ENCODE measurements at places on chromosomes 1 and 21.

GRCh38 chr1:237199026-237199425, 157.0 kb downstream of the RYR2 start:
- no peak for DNase-seq

DNA sequence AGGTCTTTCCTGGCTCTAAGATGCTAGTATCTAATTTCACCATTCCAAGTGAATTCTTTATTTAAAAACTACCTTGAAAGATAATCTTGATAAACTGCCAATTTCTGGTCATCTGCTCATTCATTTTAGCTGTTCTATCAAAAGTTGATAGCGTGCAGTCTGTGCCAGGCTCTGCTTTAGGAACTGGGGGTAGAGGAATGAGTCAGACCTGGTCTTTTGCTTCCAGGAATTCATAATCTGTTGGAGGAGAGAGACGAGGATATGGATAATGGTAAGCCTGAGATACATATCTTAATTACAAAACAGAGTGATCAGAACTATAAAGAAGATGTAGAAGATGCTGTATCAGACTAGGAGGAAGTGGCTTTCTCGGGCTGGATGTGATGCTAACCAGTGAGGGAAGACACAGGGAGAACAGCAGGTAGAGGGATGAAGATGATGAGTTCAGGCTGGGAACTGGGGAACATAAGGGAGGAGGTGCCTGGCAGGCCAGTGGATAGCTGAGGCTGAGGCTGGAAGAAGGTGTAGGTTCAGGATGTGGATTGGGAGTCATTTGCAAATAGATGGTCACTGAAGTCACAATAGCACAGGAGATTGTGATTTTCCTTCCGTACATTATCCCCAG, 12.3 kb upstream of the PHC2 start:
- no peak for DNase-seq

DNA sequence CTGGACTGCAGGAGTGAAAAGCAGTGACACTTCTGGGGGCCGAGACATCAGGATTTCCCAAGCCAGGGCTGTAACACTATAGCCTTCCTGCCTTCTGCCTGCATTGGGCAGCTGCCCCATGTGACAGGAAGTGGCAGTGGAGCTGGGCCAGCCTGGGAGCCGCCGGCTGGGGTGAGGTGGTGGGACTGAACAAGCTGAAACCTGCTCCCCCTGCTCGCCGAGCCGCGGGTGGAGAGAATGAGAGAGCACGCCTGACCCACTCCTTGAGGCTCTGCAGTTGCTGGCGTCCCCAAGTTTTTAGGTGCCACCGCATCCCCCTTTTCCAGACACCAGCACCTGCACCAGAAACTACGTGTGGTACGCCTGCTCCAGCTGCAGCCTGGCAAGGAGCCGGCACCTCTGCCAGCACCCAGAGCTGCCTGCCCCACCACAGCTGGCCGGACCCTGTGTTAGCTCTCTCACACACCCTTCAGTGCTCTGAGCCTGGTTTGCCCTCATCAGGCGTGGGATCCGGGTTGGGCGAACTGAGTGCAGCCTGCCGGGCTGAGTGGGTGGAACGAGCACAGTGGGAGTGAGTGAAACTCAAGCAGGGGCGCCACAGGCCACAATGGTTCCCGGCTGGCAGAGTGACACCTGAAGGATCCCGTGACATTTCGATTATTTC, 119.4 kb downstream of the AKT3 start:
- DNase-seq = no peak

DNA sequence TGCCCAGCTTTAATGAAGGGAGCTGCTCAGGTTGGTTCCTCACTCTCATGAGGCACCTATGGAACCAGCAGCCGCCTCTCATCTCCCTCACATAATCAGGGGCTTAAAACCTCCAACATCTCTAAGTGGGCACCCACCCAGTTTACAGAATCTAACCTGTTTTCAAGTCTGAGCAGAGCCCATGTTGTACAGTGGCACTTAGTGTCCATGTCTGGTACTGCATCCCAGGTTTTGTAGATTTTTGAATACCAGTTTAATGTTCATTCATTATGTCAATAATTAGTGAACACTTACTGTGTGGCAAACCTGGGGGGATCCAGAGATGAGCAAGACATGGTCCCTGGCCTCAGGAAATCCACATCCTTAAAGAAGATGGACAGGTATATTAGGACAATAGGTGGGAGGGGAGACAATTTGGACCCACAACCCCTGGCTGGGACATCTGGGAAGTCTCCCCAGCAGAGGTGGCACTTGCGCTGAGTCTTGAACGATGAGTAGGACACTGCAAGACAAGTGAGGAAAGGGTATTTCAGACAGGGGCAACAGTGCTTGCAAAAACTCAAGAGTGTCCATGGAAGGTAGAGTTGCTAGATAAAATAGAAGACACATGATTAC, 83.3 kb downstream of the LACTBL1 start:
- DNase-seq = no peak

DNA sequence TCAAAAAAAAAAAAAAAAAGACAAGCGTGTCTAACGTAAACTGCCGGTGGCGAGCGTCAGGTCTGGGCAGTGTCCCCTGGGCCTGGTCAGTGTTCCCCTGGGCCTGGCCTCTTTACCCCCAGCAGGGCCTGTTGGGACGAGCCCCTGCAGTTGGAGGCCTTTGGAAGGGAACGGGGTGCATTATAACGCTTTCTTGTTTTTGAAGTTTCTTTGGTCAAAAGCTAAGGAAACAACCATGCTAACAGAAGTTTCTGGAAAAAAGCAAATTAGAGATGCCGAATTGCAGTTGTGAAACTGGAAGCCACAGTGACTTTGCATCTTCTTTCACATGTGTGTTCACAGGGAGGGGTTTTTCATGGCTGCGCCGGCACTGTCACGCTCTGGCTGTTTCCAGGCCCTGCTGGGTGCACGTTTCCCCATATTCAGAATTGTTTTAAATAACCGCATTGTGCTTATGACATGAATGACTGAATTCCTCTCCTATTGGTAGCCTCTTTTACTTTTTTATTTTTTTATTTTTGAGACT, 16.0 kb downstream of the RRP1 start:
- no peak for DNase-seq

GRCh38 chr1:156316909-156317308, 17.8 kb upstream of the VHLL start:
- DNase-seq = no peak

- no peak for DNase-seq
Observed at GRCh38 chr1:220330265-220330664, 58.0 kb upstream of the RAB3GAP2 start.

DNA sequence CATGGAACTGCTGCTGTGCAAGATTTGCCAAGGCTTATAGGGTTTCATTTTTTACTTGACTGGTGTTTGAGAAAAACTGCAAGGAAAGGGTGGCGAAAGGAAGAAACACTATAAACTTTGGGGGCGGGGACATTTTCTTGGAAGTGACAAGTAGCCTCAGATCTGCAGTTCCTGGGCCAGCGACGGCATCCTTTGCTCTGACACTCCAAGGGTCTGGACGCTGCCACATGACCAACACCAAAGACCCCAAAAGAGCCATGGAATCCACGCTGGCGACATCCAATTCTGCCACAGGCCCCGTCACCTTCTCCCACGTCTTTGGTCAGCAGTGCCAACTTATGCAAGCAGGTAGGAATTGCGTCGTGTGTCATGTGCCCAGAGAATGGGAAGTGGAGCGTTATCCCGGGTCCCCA, 193.4 kb downstream of the PRDM2 start:
- no peak for DNase-seq

DNA sequence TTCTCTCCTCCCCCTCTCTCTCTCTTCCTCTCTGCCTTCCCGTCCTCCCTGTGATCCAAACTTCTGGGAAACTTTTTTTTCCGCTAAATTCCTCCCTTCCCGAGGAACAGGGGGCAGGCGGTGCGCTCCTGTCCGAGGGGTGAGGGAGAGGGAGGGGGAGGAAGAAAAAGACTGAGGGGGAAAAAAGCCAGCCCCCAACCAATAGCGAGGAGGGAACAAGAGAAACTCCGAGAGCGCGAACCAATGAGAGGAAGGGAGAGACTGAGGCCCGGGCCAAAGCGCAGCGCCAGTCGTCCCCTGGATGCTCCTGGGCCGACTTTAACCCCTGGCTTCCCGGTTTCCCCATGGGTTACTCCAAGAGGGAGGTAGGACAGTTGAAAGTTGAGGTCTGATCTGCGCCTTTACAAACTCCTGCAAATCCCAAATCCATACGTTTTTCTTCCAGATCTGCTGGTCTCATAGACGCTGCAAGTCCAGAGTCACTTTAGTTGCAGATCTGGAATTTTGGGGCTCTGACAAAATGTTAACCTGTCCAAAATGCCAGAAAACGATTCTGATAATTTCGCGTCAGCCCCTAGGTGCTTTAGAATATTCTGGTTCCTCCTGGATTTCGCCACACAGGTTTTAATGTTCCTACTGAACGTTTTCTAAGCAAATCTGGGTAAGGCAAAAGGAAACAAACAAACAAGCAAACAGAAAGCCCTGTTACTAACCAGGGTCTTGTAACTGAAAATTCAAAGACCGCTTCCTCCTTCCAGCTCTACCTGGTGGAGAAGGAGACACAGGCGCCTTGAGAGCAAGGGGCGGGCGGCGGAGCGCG, at the start of gene TBX15:
Gene TBX15, minus strand, starts transcription at position 158 of the 820 bp plus-strand sequence. CDS start 548 bp downstream, outside the sequence.
- DNase-seq = no peak

- no peak for DNase-seq
Observed at GRCh38 chr1:56331892-56332567, 247.3 kb downstream of the PLPP3 start.

GRCh38 chr21:39106881-39107462, 76.3 kb downstream of the PSMG1 start:
- no peak for DNase-seq

- peak; percentile 21 for DNase-seq
Observed at GRCh38 chr1:204258213-204259115, 44.7 kb upstream of the GOLT1A start.

DNA sequence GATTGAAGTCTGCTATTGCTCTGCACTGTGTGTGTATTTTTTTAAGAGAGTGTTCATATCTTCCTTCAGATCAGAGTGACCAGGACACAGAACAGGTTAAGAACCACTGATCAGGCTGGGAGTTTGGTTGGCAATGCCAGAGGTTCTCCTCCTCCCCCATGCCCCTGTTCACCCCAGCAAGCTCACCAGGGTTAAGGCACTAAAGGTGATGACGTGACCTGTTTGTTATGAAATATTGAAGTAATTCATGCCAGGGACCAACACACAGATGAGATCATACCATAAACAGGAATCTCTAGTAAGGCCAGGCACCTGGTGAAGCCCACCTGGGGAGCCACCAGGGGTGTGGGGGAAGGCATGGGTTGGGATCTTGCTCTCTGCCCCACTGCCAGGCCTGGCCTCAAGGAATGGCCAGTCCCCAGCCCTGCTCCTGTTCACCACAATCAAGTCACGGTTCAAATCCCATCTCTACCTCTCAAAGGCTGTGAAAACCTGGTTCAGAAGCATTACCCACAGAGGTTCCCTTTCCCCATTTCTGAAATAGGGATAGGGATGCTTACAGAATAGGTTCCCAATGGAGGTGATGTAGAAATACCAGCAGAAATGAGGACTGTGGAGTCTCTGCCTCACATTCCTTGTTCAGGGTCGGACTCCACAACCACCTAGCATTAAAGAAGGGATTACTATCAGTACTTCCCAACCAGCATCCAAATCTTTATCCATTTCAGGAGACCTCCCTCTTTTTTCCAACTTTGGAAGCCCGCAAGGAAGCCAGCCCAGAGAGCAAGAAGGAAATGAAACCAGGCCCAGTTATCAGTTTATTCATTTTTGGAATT, 2.4 kb downstream of the ID3 start:
- no peak for DNase-seq

DNA sequence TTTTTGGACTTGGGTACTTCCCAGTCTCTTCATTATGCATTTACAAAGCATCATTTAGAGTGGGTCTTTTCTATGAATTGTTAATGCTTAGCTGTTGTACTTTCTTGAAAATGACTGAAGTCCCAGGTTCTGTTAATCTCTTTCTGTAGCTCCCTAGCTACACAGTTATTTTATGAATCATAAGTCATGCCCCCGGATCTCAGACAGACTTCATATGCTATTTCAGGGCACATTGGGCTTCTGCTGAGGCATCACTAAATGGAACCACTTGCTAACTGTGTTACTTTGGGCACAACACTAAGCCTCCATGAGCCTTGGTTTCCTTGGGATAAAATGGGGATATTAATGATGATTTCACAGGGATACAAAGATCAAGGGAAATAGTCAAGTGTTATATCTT, 55.5 kb upstream of the RBM15 start:
- DNase-seq = no peak

- no peak for DNase-seq
Observed at GRCh38 chr1:25804244-25804963, 4.4 kb downstream of the SELENON start.

DNA sequence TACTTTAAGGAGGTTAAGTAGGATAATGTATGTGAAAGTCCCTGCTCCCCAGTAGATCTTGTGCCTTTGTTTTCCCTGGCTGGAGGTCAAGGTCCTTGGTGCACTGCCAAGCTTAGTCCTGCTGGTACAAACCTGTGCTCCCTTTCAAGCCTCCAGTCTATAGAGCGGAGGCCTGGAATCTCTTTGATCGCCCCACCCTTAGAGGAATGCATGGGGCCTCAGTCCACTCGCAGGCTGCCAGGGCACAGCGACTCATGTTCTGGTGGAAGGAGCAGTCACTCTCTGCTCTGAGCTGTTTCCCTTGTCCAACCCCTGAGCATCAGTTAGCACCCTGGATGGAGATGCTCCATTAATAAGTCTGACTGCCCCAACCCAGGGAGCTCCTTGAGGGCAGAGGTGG, 121.8 kb downstream of the HMGB4 start:
- DNase-seq = no peak

GRCh38 chr1:119245881-119246280, 105.4 kb upstream of the WARS2 start:
- no peak for DNase-seq

GRCh38 chr1:25031966-25032667, 102.0 kb upstream of the RUNX3 start:
- DNase-seq = no peak

GRCh38 chr1:184387476-184388318, 868 bp downstream of the C1orf21 start:
- DNase-seq = peak; percentile 18
